Kidney glomerular epithelial cell (primary cell): ENCODE measurements at places on chromosomes 1 and 21.

- no peak for DNase-seq
These were observed 590 bp downstream of the TMOD4 start for GRCh38 chr1:151175041-151175741.

DNA sequence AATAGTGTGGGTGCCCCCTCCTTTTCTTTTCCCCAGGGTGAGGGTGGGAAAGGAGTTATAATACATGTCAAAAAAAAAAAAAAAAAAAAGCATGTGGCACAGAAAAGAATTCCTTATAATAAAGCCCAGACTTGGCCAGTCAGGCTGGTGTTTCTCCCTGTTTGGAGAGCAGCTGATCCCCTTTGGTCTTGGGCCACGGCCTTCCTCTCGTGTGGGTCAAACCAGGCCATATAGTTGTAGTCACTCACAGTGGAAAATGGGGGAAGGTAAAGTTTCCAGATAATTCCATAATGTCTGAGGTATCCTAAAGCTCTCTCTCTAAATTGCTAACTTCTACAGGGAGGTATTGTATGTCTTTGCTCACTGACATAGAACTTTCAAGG lies 22.0 kb downstream of the CLIC6 start:
- DNase-seq = no peak

DNA sequence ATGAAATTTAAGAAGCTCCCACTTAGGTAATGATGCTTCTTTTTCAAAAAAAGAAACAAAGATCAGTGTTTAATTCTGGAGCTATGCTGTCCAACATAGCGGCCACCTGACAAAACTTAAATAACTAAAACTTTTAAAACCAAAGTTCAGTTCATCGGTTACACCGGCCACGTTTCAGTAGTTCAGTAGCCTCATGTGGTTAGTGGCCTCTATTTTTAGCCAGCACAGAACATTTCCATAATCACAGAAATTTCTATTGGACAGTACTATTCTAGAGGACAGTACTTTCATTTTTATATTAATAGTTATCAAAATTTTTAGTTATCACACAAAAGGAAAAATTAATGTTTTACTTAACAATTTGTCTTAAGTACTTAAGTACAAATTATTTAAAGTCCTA lies 141.0 kb downstream of the USP25 start:
- no peak for DNase-seq

DNA sequence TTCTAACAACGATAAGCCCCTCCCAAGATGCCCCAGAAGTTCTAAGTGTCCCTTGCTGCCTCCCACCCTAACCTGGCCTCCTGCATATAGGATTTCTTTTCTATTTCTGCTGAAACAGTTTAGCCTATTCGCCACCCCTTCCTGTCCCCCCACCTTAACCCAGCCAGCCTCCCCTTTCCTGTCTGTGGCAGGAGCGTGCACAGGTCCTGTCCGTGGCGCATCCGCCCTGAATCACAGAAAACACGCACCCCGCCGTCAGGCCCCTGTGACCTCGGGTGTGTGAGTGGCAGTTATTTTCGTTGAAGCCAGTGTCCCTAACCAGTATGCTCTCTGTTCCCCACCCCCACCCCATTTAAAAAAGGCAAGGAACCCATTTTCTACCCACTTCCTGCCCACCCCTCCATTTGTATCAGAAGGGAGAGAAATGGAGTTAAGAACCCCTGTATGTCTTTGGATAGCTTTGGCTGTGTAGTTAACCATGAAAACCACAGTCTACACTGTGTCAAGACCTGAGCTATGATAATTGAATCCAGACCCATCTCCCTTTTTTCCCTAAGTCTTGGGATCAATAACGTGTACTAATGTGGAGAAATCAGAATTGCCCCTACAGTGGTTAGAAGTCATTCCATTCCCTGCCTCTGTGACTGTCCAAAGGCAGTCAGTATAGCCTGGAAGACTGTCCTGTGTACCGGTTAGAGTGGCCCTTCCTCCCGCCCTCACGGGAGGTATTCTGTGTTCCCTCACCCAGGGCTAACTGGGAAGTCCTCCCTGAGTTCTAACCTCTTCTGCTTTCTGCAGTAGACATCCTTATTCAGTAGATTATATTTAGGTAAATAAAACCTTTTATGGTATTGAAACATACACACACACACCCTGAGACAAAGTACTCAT lies 1.8 kb downstream of the PLEKHO1 start:
- DNase-seq = no peak

GRCh38 chr1:41364442-41365319 lies 3.4 kb downstream of the FOXO6 start:
- no peak for DNase-seq

DNA sequence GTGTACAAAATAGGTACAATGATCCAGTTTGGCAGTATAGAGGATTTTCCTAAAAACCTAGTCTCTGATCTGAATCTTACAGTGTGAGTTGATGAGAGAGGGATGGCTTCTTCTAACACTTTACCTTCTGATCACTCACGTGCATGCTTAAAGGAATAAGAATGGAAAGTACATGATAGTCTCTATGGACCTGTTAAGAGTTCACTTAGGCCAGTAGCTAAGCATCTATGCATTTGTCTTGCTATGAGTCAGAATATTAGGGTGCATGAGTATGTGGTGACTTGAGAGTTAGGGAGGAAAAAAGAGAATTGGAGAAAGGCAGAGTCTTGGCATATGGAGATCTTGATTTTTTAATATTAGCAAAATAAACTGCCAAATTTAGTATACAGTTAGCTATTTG lies 206.3 kb downstream of the COL11A1 start:
- no peak for DNase-seq

GRCh38 chr1:207103892-207104373 lies at the start of gene C4BPA:
TSS of gene C4BPA (plus strand) at chr1:207104233. CDS start at chr1:207113026, 8,793 bp downstream.
- DNase-seq = no peak

- no peak for DNase-seq
These were observed 37.4 kb upstream of the CASZ1 start for GRCh38 chr1:10833630-10834557.

DNA sequence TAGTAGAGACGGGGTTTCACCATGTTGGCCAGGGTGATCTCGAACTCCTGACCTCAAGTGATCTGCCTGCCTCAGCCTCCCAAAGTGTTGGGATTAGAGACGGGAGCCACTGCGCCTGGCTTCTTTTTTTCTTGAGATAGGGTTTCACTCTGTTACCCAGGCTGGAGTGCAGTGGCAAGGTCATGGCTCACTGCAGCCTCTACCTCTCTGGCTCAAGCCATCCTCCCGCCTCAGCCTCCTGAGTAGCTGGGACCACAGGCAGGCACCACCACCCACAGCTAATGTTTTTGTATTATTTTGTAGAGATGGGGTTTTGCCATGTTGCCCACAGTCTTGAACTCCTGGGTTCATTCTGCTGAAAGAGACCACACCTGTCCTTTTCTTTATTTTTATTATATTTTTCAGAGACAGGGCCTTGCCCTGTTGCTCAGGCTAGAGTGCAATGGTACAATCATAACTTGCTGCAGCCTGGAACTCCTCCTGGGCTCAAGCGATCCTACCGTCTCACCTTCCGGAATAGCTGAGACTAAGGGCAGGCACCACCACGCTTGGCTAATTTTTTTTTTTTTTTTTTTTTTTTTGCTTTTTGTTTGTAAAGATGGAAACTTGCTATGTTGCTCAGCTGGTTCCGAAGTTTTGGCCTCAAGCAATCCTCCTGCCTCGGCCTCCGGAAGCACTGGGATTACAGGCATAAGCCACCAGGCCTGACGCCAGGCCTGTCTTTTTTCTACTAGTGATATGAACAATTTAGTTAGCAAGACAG lies 3.1 kb downstream of the LMNA start:
- DNase-seq = no peak

GRCh38 chr21:17386498-17386897 lies 126.3 kb upstream of the CXADR start:
- DNase-seq = no peak

DNA sequence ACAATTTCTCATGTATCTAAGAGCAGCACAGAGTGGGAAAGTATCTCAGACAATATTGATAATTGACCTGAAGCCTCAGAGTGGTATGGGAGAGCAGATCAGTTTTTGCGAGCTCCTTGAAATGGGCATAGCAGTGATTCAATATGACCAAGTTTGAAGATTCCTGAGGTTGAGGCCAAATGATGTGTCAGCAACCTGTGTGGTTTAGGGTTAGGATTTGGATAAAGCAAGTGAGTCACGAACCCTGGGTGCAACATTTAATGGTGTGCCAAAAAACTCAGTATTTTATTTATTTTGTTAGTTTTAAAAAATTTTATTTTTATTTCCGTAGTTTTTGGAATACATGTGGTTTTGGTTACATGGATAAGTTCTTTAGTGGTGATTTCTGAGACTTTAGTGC lies 92.5 kb upstream of the C21orf91 start:
- no peak for DNase-seq

GRCh38 chr1:909861-910310 lies 13.8 kb upstream of the SAMD11 start:
- DNase-seq = no peak

- DNase-seq = no peak
These were observed 49.3 kb downstream of the IVNS1ABP start for GRCh38 chr1:185267701-185268100.

- no peak for DNase-seq
These were observed 13.6 kb downstream of the MTR start for GRCh38 chr1:236808564-236809130.

DNA sequence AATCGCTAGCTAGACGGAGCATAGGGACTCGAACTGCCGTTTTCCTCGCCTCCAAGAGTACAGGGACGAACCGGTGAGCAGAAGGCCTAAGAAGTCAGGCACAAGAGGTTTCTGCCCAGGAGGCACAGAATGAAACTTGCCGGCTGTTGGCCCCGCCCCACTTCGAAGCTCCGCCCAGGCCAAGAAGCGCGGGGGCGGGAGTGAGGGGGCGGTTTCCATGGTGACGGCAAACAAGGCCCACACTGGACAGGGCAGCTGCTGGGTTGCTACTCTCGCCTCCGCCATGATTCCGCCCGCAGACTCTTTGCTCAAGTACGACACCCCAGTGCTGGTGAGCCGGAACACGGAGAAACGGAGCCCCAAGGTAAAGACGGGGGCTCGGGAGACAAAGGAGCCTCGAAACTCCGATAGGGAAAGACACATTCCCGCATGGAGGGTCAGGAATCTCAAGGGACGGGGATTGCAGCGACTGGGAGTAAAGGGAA lies at the start of gene DNALI1:
TSS of gene DNALI1 (plus strand) at position 229 of the 485 bp plus-strand sequence. CDS start at position 284, 55 bp downstream.
- DNase-seq = peak; percentile 86

- no peak for DNase-seq
These were observed 30.5 kb downstream of the ZCCHC17 start for GRCh38 chr1:31327381-31327780.

DNA sequence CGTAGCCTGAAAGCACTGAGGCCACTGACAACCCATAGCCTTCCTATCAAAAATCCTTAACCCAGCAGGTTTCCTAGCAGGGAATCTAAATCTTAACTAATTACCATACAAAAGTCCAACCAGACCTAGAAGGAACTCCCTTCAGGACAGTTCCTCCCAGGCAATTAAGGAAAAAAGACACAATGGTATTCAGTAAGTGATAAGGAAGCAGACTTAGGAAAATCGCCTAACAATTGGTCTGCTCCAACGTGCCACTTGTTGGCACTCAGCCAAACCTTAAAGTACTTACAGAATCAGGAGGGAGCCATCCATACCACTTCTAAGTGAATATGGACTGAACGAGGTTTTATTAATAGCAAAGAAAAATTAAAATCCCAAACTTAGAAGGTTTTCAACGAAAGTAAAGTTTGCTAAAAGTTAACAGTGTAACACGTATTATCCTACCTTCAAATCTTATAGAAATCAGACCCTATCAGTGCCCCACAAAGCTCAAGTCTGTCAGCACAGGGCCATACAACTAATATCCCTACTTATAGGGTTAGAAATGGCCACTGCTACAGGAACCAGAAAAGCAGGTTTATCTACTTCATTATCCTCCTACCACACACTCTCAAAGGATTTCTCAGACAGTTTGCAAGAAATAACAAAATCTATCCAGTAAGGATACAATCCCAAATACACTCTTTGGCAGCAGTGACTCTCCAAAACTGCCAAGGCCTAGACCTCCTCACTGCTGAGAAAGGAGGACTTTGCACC lies 29.0 kb downstream of the SPATA6 start:
- DNase-seq = no peak

- DNase-seq = no peak
These were observed 13.2 kb downstream of the AMPD2 start for GRCh38 chr1:109632671-109633346.

- DNase-seq = peak; percentile 93
These were observed 98.2 kb downstream of the PTPN14 start for GRCh38 chr1:214453109-214453722.

GRCh38 chr1:110489973-110490542 lies 28.9 kb downstream of the KCNA10 start:
- no peak for DNase-seq

DNA sequence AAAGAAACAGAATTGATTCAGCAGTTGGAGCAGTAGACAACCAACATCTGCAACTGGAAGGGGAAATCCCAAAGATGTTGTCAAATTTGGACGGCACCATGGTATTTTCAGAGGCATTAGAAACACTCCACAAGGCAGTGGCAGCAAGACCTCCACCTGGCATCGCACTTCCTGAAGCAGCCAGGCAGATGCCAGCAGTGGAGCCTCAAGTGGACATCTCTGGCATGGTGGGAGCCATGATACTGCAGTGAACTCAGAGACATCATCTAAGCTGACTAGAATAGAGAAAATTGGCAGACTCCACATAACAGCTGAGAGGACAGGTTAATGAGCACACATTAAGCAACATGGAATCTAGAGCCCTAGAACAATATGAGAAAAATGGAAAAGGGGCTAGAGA lies 33.9 kb upstream of the RGS8 start:
- DNase-seq = no peak

DNA sequence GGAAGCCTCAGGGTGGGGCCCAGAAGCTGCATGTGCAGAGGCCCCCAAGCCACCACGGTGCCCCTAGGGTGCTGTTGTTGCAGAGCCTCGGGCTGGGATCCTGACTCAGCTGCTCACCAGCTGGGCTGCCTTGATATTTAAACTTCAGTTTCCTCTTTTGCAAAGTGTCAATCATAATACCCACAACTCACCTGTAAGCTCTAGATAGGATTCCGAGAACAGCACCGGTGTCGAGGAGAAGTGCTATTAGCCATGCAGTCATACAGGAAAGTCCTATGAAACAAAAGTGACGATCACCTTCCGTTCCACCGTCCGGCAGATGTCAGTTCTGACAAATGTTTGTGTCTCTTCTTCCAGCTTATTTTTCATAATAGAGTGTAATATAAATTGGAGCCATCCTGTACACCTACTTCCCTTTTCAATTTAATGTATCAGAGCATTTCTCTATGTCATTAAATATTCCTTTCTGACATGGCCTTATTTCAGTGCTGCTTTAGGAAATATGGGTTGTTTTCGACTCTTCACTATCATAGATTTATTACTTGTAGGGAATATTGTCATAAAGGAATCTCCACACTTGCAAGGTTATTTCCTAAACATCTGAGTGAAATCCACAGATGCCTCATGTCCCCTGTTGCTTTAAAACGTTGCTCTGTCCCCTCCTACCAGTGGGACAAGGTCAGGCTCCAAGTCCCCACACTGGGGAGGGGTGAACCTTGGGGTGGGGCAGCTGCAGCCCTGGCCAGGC lies 100.8 kb downstream of the SIK1 start:
- no peak for DNase-seq

GRCh38 chr1:119159966-119160365 lies 19.5 kb upstream of the WARS2 start:
- DNase-seq = no peak

DNA sequence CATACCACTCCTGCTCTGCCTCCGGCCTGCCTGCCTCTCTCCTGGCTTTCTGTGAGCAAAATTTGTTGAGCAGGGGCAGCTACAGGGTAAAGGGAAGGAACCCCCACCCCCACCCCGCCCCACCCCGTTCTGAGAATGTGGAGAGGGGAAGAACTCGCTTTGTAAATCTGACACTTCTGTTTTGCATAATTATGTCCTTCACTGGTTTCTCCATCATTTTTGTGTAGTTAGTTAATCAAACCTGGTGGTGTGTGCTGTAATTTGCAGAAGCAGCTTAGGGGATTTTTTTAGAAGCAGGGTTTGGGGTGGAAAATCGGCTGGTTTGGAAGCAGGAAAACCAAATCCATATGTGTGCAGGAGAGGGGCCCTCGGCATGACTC lies 58.1 kb upstream of the TMEM51 start:
- DNase-seq = no peak
